ENCODE measurements at places on chromosomes 12 and 14.

GRCh38 chr14:85426068-85426935 lies 103.6 kb upstream of the FLRT2 start:
- DNase-seq: no peak

DNA sequence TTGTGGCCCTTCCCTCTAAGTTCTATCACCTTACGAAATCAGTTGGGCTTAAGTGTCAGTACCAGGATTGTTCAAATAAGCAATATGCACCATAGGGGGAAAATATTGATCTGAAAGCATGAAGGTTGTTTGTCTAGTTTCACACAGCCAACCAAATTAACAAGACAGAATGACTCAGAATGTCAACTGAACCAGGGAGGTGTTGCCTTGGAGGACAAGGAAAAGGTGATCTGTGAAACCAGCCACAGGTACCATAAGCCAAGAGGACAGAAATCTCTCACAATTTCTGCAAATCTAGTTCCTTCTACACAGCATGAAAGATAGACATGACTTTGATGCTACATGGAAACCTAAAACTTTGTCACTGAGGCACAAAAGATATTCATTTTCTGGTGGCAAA lies 297.9 kb downstream of the BCL11B start:
- no peak for DNase-seq

- DNase-seq: no peak
Observed at GRCh38 chr12:104877103-104877705, 80.9 kb downstream of the SLC41A2 start.

DNA sequence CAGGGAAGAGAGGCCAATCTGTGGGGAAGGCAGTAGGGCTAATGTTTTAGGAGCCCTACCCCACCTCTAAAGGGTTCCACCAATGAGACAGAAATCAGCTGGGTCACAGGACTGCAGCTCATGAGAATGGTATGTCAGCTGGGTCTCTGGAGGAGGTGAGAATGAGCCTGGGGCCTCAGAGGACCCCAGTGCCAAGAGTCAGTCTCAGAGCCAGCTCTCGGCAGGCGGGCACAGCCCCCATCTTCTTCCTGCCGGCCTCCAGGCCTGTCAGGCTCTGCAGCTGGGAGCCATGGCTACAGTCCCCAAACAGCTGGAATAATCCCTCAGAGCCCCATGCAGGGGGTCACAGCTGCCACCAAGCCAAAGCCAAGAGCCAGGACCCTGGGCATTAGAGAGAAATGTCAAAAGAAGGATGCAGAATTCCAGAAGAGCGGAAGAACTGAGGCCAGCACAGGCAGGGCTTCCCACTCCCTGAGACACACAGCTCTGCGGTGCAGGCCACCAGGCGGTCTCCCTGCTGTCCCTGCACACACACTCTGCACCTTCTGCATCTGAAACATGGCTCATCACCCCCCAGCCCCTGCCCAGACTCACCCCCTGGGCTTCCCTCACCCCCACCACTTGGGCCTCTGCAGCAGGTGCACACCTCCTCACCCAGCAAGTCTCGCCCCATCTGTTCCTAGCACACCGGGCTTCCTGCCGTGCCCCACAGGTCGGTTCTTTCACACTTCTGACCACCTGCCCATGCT lies 26.0 kb downstream of the ITPK1 start:
- no peak for DNase-seq

- no peak for DNase-seq
Observed at GRCh38 chr14:76163668-76164363, 12.1 kb downstream of the GPATCH2L start.

GRCh38 chr14:68950111-68950510 lies 29.0 kb downstream of the ACTN1 start:
- DNase-seq: no peak

GRCh38 chr14:96494331-96494730 lies 7.9 kb upstream of the PAPOLA start:
- DNase-seq: no peak

DNA sequence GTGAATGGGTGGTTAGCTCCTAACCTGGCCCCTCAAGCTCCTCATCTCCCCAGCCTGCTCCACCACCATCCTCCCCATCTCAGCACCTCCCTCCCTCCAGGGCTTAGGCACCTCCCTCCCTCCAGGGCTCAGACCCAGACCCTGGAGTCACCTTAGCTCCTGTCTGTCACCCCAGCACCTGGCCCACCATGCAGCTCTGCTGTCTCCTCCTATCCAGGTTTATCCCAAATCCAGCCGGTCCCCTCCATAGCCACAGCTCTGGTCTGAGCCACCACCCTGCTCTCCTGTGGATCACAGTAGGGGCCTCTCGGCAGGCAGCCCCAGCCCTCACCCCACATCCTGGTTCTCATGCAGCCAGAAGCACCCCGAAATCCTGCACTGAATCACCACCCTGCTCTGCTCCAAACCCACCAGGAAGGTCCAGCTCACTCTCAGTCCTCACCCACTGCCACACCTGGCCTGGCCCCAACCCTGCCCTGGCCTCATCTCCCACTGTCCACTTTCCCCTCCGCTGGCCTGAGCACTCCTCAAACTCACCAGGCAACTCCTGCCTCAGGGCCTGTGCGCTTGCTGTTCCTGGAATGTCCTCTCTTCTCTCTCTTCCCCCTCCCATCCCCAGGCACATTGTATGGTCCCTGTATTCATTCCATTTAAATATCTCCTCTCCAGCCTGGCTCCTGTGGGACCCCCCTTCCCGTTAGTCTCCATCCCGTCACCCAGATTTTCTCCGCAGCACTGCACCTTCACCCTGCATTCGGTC lies 62.6 kb downstream of the DIO3 start:
- no peak for DNase-seq

- DNase-seq: no peak
Observed at GRCh38 chr12:26281320-26281719, 85.9 kb downstream of the SSPN start.

- no peak for DNase-seq
Observed at GRCh38 chr12:102344691-102345090, 135.7 kb downstream of the IGF1 start.

DNA sequence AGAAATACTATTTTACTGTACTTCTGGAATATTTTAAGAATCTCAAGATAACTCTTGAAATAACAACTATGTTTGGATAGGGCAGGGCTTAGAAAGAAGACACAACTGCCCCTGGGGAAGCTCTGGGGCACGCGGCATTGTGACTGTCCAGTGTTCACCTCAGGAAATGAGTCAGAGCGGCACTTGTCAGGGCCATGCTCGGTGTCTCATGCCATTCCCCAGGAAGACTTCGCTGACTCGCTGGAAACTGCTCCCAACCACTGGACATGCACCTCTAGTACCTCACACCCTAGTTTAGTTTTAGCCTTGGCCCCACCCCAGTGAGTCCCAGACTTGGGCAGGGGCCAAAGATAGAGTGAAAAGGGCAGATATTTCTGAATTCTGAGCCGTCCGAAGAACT lies 192.0 kb downstream of the TTC7B start:
- DNase-seq: no peak

GRCh38 chr12:110282300-110282860 lies 1.3 kb downstream of the ATP2A2 start:
- no peak for DNase-seq

- DNase-seq: no peak
Observed at GRCh38 chr12:125245581-125246557, 180.6 kb downstream of the AACS start.

- DNase-seq: no peak
Observed at GRCh38 chr12:1226951-1227350, 235.9 kb downstream of the ERC1 start.

DNA sequence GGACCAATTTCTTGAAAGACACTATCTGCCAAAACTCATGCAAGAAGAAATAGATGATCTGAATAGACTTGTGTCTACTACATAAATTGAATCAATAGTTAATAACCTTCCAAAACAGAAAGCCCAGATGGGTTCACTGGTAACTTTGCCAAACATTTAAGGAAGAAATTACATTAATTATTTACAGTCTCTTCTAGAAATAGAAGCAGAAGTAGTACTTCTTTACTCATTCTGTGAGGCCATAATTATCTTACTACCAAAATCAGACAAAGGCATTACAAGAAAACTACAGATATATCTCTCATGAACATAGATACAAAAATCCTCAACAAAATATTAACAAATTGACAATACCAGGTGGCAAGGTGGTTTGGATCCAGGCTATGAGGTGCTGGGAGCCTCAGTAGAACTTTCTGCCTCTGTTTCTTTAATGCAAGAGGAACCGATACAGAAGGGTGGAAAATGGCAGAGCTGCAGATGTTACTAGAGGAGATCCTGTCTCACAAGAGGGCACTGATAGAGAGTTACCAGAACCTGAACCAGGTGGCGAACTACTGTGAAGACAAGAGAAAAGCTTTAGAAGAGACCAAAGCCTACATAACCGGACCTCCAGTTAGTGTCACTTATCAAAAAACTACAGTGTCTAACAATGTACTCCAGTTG lies 33.7 kb upstream of the KTN1 start:
- DNase-seq: no peak

DNA sequence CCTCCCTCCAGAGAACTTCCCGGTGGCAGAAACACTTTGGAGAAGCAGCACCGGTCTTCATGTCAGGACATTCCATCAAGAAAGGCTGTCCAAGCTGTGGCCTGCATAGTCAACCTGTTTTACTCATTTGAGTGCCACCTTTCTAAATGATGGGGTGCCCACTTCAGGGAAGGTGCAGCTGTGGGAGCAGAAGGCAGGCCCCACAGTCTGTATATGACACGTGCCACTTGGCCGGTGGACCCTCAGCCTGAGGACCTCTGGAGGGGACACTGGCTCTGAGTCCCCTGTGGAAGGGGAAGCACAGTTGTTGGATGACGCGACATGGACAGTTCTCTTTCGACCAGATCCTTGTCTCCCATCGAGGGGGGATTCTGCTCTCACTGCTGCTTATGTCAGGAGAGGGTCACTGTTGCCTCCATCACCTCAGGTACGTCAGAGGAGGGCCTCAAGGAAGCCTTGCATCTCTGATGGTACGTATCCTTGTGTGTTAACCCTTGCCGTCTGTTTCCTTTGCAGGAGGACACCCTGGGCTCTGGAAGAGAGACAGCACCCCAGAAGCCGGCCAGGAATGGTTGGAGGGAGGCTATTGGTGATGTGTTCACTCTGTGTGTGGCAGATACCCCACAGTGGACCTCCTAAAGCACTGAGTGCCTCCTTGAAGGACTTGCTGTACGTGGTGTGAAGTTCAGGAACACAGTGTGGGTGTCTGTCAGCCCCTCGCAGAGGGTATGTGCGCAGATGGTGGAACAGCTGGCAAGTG lies 132.1 kb upstream of the RTL1 start:
- no peak for DNase-seq

GRCh38 chr12:116697305-116697704 lies 40.6 kb downstream of the SPRING1 start:
- DNase-seq: no peak

- no peak for DNase-seq
Observed at GRCh38 chr14:77175843-77176242, 5.8 kb upstream of the TMEM63C start.

DNA sequence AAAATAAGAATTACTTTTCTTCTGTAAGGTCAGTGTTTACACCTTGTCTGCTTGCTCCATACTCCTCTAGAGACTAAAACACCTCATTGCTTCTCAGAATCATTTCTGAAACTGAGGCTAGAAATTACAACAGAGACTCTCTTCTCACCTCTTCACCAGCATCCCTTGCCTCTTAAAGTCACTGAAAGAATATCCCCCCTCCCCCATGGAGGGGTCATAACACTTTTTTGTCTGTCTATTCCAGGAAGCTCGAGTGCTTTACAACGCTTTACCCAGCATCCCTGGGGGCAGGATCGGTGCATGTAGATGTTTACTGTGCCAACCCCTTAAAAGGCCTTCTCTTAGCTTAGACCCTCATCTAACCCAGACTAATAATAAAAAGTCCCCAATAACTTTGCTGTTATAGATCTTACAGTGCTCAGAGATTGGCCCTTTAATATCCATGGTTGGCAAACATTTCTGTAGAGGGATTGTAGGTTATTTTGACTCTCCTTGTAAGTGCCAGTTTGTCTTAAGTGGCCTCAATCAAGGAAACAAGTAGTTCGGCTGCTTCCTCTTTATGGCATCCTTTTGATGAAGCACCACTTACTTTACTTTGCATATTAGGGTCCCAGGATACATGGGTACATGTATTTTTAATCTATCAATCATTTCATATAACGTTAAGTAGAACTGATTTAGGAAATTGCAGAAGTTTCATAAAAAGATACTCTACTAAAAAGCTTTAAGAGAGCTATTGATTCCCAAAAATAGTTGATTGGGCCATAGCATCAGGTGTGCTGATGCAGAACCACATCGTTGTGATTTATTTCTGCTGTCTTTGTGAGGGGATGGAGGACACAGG lies 29.3 kb downstream of the PRKCH start:
- DNase-seq: no peak

- no peak for DNase-seq
Observed at GRCh38 chr12:108310489-108310888, 28.6 kb downstream of the CMKLR1 start.

- no peak for DNase-seq
Observed at GRCh38 chr12:56252649-56253048, 5.5 kb downstream of the ANKRD52 start.
